ENCODE measurements at places on chromosomes 13 and 19. TPM values are rescaled to one million over a fixed set of nuclear protein-coding genes. Genes with fewer than 3 reads are reported as not detected.

The TEKTIP1 gene
- not detected for total RNA-seq

The ZSCAN4 gene
- 0.24 TPM for total RNA-seq

The MFSD12 gene
- 75.5 TPM for total RNA-seq

The ZNF737 gene
- 4.5 TPM for total RNA-seq

The LYL1 gene
- total RNA-seq, result 0.72 TPM

The PRR20D gene
- total RNA-seq, result not detected

The FAM216B gene
- total RNA-seq, result not detected

The ZNF681 gene
- 0.85 TPM for total RNA-seq

The RAB3A gene
- total RNA-seq, result not detected

The RXFP2 gene
- not detected for total RNA-seq

All from tracheal epithelial cell (primary cell).